ENCODE measurements at places on chromosomes 12 and 14.

DNA sequence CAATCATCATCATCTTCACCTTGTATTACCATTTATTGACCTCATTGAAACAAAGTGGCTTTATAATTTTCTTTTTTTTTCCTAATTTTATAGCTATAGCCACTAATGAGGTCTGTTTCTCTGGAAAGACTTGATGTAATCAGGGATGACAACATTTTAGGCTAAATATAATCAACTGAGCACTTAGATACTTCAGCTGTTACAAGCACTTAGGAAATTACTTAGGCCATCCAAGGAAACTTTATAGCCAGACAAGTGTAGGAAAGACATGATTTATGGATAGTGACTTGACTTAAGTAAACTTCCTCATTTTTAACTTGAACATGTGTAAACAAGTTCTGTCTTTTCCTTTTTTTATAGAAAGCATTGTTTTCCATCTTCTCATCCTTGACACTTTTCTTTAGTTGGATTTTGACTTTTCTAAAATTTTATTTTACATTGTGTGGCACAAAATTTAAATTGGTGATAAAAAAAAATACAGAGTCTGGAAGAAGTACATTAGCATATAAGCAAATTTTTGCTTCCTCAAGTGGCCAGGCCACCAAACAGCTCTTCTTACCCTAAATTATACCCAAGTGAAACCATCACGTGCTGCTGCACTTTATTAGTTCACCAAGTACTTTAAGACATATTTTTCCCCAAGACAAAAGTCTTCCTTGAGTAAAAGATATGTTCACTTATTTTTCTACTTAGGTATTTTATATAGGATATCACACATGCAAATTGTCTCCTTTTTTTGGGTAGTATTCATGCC lies 15.1 kb downstream of the CPNE8 start:
- DNase-seq = no peak

DNA sequence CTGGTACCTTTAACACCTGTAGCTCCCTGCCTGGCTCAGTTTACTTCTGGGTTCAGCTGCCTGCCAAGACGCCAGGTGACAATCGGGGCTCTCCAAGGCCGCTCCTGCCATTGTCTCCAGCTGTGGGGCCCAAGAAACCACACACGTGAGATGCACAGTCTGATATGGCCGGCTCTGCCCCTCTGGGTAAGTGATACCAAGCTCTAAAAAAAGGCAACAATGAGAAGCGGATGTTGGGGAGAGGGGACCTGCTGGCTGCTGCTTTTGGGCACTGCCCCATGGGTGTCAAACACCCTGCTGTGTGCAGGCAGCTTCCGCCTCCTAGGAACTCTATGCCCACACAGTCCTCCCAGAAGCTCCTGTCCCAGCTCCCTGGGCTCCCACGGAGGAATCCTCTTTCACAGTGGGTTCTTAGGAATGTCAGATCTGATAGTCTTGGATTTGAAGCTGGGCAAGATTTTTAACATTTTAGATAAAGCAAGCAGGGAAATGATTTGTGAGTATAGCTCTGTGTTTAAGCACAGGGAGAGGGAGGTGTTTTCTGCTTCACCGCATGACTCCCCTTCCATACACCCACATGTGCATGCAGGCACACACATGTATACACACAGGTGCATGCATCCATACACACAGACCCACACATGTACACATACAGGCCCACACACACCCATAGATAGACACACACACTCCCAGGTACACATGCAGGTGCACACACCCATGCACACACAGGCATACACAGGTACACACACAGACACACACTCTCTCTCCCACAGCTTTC lies 1135.8 kb downstream of the BCL11B start:
- DNase-seq = no peak

DNA sequence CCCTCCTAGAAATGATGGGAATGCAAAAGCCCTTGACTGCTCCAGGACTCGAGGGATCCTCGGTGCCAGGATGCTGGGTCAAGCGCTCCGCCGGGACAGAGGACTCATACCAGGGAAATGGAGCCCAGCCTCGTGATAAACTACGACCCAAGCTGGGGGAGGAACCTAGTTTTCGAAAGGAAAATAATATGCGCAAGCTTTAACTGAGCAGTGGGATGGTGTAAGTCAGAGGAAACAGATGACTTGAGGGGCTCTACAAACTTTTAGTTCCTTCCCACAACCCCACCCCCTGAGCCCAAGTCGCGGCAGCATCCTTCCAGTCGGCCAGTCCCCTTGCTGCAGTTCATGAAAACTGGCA lies 654 bp upstream of the SUPT16H start:
- no peak for DNase-seq

GRCh38 chr12:76153616-76154015 lies 69.1 kb upstream of the NAP1L1 start:
- no peak for DNase-seq

- DNase-seq = no peak
Measured at GRCh38 chr12:16913832-16914490, 308.0 kb upstream of the LMO3 start.

GRCh38 chr12:111605911-111606766 lies 7.0 kb upstream of the ATXN2 start:
- DNase-seq = no peak

DNA sequence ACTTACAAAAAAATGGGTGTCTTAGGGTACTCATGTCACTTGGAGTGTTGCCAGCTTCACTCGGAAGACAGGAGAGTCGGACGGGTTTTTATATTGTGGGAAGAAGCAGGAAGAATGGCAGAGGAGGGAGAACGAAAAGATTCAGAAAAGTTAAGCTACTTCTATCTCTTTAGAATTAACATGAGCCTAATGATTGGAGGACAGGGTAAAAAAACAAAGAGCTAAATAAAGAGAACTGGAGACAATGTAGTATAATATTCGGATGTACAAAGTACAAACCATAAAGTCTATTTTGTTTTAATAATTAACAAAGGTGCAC lies 43.9 kb downstream of the EFCAB11 start:
- no peak for DNase-seq

GRCh38 chr12:82746668-82747067 lies 60.0 kb downstream of the TMTC2 start:
- DNase-seq = no peak

DNA sequence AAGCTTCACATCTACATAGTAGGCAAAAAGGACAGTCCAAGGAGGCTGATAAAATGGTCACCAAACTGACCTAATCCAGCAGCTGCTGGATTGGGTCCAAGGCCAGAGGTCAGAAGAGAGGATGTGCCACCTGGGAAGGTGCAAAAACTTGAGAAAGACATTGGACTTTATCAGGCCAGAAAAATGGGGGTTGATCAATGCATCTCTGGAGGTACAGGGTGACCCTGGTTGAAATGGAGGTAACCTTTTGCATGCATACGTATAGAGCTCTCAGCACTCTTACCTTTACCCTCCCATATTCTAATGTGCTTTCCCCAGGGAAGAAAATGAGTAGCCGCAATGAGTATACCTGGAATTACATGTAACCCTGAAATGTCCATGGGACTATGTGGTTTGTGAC lies 16.0 kb downstream of the BTG1 start:
- no peak for DNase-seq

DNA sequence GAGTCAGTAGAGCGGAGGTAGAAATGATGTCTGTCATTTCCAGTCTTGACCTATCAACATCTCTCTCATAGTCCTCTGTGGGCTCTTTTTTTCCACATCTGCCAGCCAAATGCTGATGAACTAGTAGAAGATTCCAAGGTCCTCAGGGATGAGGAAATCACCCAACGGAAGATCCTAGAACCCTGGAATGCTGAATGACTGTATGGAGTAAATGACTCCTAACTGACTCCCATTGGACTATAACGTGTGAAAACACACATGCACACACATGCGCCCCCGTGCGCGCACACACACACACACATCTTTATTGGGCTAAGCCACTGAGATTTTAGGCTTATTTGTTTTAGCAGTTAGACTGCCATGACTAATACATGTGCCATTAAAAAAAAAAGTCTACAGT lies 159.2 kb downstream of the MYRFL start:
- no peak for DNase-seq

- DNase-seq = no peak
Measured at GRCh38 chr12:1645819-1646218, 16.8 kb downstream of the WNT5B start.

- DNase-seq = no peak
Measured at GRCh38 chr14:54186821-54187763, 209.7 kb upstream of the CDKN3 start.

- DNase-seq = no peak
Measured at GRCh38 chr12:76312315-76312714, 35.9 kb downstream of the BBS10 start.

DNA sequence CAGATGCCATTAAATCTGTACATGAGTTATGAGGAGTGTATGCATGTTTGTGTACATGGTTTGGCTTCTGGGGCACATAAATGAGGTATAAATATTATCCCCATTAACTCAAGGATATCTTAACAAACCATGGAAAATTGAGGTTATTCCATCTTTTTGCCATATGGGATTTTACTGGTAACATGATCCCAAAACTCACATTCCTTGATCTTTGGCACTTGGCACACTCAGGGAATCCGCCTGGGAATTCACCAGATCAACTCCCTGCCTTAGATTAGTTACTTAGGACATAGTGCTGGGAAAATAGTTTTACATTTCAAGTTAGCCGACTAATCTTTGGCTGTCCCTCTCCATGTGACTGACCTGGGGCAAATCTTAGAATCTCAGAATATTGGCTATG lies 16.9 kb downstream of the CDKN1B start:
- DNase-seq = no peak

DNA sequence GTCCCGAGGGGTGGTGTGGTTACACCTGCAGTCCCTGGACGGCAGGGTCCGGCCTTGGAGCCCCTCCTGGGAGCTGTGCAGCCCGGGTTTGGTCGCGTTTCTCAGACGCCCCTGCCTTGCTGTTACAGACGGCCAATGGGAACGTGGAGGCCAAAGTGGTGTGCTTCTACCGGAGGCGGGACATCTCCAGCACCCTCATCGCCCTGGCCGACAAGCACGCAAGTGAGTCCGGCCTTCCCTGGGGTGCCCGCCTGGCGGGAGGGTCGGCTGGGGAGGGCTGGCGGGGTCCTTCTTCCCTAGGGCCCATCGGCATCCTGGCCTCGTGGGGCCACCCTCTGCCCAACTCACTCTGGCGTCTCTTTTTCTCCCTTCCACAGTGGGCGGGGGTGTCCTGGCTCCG lies 25.7 kb downstream of the MTA1 start:
- no peak for DNase-seq

GRCh38 chr14:99321236-99321925 lies 49.4 kb upstream of the BCL11B start:
- no peak for DNase-seq

DNA sequence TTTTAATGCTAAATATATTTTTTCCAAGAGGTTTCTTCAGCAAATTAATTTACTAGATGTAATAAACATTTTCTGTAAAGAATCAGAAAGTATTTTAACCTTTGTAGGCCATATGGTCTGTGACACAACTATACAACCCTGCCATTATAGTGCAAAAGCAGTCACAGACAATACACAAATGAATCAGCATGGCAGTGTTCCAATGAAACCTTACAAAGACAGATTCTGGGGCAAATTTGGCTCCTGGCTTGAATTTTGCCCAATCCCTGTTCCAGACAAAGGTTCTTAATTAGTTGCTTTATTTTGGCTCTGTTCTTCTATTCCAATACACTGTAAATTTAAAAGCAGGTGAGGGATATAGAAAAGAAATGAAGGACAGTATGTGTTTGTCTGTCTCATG lies 352.5 kb downstream of the C12orf50 start:
- no peak for DNase-seq

- no peak for DNase-seq
Measured at GRCh38 chr14:67537736-67538135, 4.6 kb downstream of the PLEKHH1 start.

- DNase-seq = no peak
Measured at GRCh38 chr14:20801726-20802125, 918 bp downstream of the RNASE1 start.

GRCh38 chr12:56296295-56296694 lies 3.8 kb downstream of the CS start:
- no peak for DNase-seq

GRCh38 chr12:62372134-62372533 lies 94.5 kb upstream of the MON2 start:
- no peak for DNase-seq

DNA sequence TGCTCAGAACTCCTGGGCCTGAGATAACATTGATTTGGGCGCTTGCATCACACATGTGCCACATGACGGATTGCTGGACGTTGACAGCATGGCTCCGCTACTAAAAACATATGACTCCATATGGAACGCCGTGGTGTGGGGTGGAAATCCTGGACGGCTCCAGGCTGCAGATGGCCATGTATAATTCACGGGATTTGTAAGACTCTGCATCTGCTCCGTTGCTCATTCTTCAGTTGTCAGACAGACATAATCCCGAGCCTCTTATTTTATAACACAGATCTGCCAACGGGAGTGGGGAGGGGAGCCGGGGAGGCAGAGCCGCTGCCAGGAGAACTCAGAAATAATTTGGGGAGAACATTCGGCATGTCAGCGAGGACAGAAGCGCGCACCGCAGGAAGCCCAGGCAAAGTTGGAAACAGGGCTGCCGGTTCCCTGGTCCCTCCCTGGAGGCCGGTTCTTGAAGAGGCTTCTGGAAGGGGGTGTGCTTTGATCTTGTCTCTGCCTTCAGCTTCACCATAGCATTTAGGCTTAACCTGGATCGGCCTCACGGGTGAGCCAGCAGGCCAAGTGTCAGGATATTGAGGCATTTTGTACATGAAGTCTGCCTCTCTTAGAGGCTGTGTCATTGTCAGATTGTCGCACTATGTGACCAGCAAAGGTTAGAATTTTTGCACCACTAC lies 45.8 kb upstream of the MYL2 start:
- DNase-seq = no peak

DNA sequence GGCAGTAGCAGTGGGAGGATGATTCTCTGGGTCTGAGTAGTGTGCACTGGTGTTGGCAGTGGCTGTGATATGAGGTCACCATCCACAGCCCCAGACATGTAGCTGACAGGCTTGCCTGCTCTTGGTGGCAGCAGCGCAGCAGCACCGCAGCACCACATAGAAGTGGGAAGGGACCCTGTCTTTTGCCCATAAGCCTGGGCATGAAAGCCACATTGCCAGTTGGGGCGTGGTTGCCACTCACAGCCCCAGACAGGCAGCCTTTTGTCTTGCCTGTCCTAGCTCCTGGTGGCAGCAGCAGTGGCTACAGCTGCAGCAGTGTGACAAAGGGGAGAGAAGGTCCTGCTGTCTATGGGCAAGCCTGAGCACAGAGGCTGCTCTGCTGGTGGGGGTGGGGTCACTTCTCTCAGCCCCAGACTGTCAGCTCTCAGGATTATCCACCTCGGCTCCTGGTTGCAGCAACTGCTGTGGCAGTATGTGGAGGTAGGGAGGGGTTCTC lies 71.5 kb downstream of the BRMS1L start:
- no peak for DNase-seq

- no peak for DNase-seq
Measured at GRCh38 chr12:31655792-31656191, 3.7 kb upstream of the ETFBKMT start.

All from NCI-H748 treated with DMSO at 0.1 percent for 48 hours (cell line).